ENCODE measurements at places on chromosomes 12 and 14. TPM values are rescaled to one million over a fixed set of nuclear protein-coding genes. Genes with fewer than 3 reads are reported as not detected.

Gene AHNAK2
- 41.4 TPM for total RNA-seq

GRCh38 chr12:120115692-120116440 lies 687 bp downstream of the RAB35 start:
- no peak for DNase-seq

DNA sequence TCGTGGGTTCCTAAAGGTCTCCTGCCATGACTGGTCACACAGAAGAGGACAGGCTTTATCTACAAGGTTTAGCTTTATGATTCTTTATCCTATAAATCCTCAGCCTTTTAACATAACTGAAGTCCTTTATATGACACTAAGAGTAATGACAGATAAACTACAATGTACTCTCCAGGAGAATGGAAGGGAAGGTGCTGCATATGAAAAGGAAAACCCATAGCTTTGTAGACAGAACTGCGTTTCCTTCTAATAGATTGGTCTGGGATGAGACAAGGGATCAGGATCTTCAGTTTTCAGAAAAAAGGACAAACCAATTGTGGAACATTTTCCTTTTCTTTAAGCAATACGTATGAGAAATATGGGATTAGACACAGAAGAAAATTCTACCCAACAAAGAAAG lies 201.1 kb upstream of the NPAS3 start:
- DNase-seq: no peak

- no peak for DNase-seq
Measured at GRCh38 chr12:69107541-69107940, 131.8 kb upstream of the CPSF6 start.

GRCh38 chr14:67817750-67818438 lies 1.5 kb upstream of the ZFYVE26 start:
- no peak for DNase-seq

- no peak for DNase-seq
Measured at GRCh38 chr12:30687265-30687986, 8.2 kb downstream of the IPO8 start.

DNA sequence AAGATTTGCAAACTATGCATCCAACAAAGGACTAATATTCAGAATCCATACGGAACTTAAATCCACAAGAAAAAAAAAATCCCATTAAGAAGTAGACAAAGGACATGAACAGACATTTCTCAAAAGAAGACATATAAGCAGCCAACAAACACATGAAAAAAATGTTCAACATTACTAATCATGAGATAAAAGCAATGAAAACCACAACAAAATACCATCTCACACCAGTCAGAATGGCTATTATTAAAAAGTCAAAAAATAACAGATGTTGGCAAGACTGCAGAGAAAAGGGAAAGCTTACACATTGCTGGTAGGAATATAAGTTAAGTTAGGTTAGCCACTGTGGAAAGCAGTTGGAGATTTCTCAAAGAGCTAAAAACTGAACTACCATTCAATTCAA lies 16.2 kb downstream of the CDK17 start:
- DNase-seq: no peak

Gene DCN
- 127 TPM for total RNA-seq

Data from dorsolateral prefrontal cortex (tissue), 122 donors.